Lower lobe of right lung (tissue), 2 donors: ENCODE measurements at places on chromosomes 5 and 9. TPM values are rescaled to one million over a fixed set of nuclear protein-coding genes. Genes with fewer than 3 reads are reported as not detected.

GRCh38 chr5:123718238-123718637, 206.3 kb downstream of the CSNK1G3 start:
- H3K27me3 ChIP-seq = no peaks in the 10 kb centered on the region
- H3K36me3 ChIP-seq = no peaks in the 10 kb centered on the region

GRCh38 chr9:19495186-19496028, 86.6 kb downstream of the ACER2 start:
- H3K27me3 ChIP-seq = no peaks in the 10 kb centered on the region
- no peaks in the 10 kb centered on the region for H3K36me3 ChIP-seq
- no peak overlapping the region for H3K27ac ChIP-seq
- H3K4me1 ChIP-seq = peaks cover 9% of the 10 kb centered on the region
- no peak overlapping the region for H3K4me3 ChIP-seq
- DNase-seq = no peak

DNA sequence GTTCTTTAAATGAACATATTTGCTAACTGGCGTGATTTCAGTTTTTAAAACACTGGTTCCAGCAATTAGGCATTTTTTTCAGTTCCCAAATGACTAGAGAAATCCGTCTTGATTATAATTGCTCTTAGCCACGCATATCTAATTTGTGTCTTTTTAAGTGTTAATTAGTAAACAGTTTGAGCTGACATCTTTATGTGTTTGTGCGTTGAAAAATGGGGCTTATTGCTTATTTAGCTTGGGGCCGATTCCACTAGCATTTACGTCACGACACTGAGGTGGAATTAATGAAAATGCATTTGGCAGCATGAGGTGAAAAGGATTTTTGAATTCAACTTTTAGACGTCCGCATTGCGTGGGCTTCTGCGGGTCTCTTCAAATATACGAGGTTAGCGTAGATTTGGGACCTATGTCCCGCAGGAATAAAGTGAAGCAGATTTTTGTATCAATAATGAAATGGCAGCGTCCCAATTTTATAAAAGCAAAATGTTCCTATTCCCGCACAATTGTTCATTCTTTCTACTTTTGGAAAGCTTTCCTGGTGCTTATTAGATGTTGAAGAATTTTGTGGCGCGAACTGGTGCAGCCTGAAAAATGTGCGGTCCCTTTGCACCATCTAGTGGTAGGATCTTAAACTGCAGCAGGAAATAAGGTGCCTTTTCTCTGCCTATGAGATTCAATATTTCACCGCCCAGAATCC, 122.7 kb upstream of the LMX1B start:
- H3K4me3 ChIP-seq = no peak overlapping the region
- DNase-seq = no peak
- H3K36me3 ChIP-seq = peaks cover 11% of the 10 kb centered on the region
- H3K27ac ChIP-seq = no peak overlapping the region

- H3K36me3 ChIP-seq = no peaks in the 10 kb centered on the region
- H3K27ac ChIP-seq = no peak overlapping the region
- H3K4me1 ChIP-seq = peaks cover 12% of the 10 kb centered on the region
- no peak for DNase-seq
- H3K4me3 ChIP-seq = no peak overlapping the region
These were observed 1.9 kb upstream of the IDNK start for GRCh38 chr9:83620841-83621636.

- no peaks in the 10 kb centered on the region for H3K36me3 ChIP-seq
- no peak overlapping the region for H3K4me3 ChIP-seq
- H3K4me1 ChIP-seq = peaks cover 4% of the 10 kb centered on the region
- H3K27me3 ChIP-seq = no peaks in the 10 kb centered on the region
- H3K27ac ChIP-seq = no peak overlapping the region
These were observed 62.1 kb upstream of the CTXN3 start for GRCh38 chr5:127586811-127587210.

MELK gene
- total RNA-seq = 1.7 TPM

DNA sequence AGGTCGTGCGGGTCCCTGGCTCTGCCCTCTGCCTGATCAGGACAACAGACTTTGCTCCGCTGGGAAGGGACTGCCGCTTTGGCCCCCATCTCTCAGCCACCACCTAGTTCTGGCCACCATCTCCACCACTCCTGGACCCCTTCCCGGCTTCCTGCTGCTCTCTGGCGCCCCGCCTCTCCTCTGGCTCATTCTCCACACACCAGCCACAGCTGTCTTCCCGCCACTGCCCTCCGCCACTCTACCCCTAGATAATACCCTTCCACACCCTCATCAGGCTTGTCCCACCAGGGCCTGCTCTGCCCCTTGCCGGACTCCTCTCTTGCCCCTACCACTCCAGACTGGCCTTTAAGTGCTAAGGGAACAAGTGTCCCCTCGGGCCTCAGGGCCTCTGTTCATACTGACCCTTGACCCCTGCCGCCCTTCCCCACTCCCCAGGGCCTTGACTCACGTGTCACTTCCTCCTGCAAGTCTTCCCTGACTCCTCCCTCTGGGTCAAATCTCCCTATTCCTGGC, 3.0 kb upstream of the CDX1 start:
- H3K36me3 ChIP-seq = no peaks in the 10 kb centered on the region
- DNase-seq = peak; percentile 59
- no peak overlapping the region for H3K27ac ChIP-seq
- H3K4me3 ChIP-seq = no peak overlapping the region
